ENCODE measurements at places on chromosomes 3 and 15.

- no peak for DNase-seq
Measured at GRCh38 chr15:73600413-73601335, 32.5 kb downstream of the NPTN start.

- DNase-seq = no peak
Measured at GRCh38 chr15:64931381-64931780, 19.7 kb downstream of the ANKDD1A start.

GRCh38 chr3:142896201-142896755, 7.4 kb upstream of the PCOLCE2 start:
- no peak for DNase-seq

DNA sequence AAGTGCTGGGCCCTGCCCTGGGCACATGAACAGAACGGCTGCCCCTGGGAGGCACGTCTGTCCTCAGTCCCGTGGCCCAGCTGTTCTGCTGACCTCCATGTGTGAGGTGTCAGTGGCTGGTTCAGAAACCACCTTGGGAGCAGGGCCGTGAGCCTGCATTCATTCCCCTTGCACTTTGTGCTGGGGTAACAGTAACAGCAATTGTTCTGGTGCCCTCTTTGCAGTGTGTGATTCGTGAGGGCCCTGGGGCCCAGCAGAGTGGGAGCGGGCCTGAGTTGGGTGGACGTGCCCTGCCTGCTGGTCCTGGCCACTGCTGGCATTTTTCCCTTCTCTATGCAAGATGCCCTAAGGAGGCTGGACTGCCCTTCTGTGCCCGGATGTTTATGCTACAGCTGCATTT, 50.4 kb upstream of the MYZAP start:
- DNase-seq = no peak

- no peak for DNase-seq
Measured at GRCh38 chr3:79113876-79114275, 653.9 kb downstream of the ROBO1 start.

- DNase-seq = no peak
Measured at GRCh38 chr3:111715911-111716523, 120.9 kb upstream of the ZBED2 start.

- DNase-seq = no peak
Measured at GRCh38 chr3:197010556-197011351, 18.9 kb downstream of the MELTF start.

GRCh38 chr15:74958908-74959585, 2.5 kb upstream of the RPP25 start:
- no peak for DNase-seq

DNA sequence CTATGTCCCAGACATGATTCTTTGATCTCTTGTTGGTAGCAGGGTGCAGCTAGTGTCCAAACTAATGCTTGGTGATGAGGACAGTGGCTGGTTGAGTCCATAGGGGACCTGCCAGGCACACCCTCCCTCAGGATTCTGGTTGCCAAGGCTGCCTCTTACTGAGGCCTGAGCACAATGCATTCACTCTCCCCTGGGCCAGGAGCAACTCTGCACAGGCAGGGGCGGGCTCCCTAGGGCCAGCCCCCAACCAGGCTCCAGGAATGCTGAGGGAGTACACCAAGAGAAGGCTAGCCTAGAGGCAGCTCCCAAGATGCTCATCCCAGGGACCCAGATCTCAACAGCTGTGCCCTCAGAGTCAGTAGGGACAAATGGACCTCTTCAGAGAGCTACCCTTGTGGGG, 46.2 kb upstream of the HERC1 start:
- DNase-seq = no peak

DNA sequence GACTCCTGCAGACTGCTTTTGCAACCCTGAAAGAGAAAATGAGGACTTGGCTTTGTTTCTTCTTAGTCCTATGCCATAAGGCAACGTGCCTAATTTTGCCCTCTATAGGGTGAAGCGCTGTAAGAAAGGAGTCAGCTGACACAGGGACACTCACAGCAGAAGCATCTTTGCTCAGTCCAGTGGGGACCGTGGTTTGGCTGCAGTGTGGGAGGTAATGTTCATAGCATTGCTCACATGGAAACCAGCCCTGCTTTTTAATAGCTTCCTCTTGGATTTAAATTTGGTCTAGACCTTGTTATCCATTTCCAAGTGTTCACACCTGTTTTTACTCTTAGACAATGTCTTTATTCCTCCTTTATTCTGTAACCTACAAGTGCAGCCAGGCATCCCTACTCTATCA, 1032.1 kb downstream of the NTRK3 start:
- DNase-seq = no peak
